ENCODE measurements at places on chromosomes 16 and 17. TPM values are rescaled to one million over a fixed set of nuclear protein-coding genes. Genes with fewer than 3 reads are reported as not detected.

KRTAP1-1 gene
- not detected for total RNA-seq

ACSM3 gene
- 2.9 TPM for total RNA-seq

PPM1E gene
- total RNA-seq, result 0.05 TPM

YBX2 gene
- 0.56 TPM for total RNA-seq

TNFRSF17 gene
- not detected for total RNA-seq

TEX2 gene
- total RNA-seq, result 11.6 TPM
